Esophagus (tissue), 2 donors: ENCODE measurements at places on chromosomes 5 and 9. TPM values are rescaled to one million over a fixed set of nuclear protein-coding genes. Genes with fewer than 3 reads are reported as not detected.

Gene C5
- 1.0 TPM for polyA plus RNA-seq

Gene PRPF4
- polyA plus RNA-seq = 5.1 TPM

Gene DOLPP1
- 16.5 TPM for polyA plus RNA-seq

Gene ZNF462
- 3.9 TPM for polyA plus RNA-seq

Gene PCDH12
- 0.40 TPM for polyA plus RNA-seq
